Activated CD4-positive, CD25-positive, alpha-beta regulatory T cell (primary cell): ENCODE measurements at places on chromosomes 5 and 9.

DNA sequence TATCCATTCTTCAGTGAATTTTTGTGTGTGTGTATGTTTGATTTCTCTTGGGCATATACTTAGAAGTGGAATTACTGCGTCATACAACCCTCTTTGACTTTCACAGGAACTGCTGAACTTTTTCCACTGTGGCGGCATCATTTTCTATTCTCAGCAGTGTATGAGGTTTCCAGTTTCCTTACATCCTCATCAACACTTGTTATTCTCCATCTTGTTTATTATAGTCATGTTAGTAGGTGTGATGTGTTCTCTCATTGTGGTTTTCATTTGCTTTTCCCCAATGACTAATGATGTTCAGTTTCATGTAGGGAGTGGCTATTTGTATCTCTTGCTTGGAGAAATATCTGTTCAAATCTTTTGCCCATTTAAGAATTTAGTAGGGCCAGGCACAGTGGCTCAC is 2.6 kb downstream of the ZNF79 start:
- DNase-seq: no peak

DNA sequence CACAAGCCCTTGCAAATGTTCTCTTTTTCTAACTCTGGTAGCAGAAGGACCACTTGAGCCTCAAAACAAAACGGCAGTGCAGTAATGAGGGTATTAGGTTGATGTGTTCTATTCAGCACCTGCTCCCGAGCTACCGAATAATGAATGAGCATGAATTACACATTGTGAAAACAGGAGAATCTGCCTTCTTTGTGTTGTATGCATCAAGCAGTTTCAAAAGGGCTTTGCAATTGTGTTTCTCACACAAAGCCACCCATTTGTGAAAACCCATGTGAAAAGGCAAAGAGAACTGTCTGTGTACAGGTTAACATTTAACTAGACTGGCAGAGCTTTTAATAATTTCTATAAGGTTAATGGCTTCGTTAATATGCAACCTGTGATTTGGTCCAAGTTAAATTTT is 97.8 kb downstream of the STK32A start:
- no peak for DNase-seq

DNA sequence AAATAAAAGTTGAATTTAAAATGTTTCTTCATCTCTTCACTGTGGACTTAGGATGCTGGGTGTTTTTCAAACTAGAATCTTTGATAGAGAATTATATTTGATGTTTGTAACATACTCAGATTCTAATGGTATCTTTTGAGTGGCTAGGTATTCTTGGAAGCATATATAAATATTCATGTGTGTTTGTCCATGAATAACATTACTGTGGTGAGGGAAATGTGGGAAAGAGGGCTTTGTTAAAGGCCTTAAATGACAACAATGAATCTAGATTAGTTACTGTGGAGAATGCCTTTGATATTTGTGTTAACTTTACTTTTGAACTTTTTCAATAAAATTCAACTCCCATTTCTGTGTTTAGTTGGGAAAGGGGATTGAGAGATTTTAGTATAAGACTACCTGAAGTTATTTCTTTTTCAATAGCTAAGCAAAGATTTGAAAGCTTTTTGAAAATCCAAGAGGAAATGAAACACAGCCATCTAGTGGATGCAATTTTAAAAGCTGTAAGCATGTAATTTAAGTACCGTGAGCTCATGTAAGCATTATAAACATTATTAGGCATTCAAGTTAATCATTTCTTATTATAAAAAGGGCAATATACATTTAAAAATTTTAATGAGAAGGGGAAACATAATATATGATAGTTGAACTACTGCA is 69.6 kb downstream of the CCDC171 start:
- DNase-seq: no peak

DNA sequence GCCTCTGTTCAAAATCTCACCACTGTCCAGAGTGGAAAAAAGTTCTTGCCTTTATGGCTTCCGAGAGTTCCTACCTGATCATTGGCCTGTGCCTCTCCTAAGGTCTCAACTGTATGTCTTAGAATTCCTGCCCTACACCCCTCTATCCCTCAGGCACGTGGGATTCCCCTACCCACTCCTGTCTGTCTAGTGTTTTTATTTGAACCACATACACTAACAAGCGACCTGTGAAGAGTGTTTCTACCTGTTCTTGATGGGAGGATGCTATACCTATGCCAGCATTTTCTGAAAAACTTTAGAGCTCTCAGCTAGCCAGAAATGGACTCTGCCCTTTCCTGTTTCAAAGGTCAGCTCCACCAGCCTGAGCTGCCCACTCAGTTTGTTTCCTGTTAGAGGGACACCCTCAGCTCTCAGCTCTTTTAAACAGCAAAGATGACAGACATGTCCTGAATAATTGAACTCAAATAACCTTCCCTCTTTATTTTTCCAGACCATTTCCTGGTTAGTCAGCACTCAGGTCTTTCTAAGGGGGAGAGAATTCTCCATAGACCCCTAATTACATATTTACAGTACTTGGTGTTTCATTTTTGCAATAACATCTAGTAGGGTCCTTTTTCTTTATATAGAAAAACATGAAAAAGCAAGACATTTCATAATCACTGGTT is 214.8 kb downstream of the AOPEP start:
- no peak for DNase-seq

- DNase-seq: no peak
Measured at GRCh38 chr9:107547772-107548297, 58.3 kb upstream of the KLF4 start.

GRCh38 chr5:59424515-59424914 is 469.0 kb downstream of the PDE4D start:
- no peak for DNase-seq

DNA sequence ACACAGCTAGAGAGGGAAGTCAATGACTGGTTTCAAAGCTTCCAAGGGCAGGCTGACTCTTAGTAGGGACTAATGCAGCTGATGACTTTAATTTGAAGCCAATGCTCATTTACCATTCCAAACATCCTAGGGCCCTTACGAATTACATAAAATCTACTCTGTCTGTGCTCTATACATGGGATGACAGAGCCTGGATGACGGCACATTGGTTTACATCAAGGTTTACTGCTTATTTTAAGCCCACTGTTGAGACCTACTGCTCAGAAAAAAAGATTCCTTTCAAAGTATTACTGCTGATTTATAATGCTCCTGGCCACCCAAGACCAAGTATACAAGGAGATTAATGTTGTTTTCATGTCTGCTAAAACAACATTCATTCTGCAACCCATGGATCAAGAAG is 74.1 kb downstream of the DAP start:
- no peak for DNase-seq

- no peak for DNase-seq
Measured at GRCh38 chr5:120345947-120346346, 118.2 kb upstream of the PRR16 start.

- DNase-seq: no peak
Measured at GRCh38 chr9:3473405-3473804, 52.4 kb downstream of the RFX3 start.

GRCh38 chr5:90902651-90903386 is 344.2 kb downstream of the ADGRV1 start:
- DNase-seq: no peak

DNA sequence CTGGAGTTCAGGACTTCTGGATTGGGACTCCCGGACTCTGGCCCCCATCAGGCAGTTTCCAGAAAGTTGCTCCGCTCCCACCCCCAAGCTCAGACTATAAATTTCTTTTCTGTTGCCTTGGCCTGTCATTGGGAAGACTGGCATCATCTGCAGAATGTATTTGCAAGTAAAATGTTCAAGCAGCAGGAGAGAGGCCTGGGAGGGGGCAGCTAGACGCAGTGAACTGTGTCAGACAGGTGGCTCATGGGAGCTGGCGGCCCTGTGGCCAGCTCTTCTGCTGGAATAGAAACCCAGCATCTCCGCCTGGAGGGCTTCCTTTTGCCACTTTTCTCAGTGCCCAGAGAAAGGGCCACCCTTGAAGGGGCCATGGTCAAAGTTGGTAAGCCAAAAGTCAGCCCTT is 16.0 kb downstream of the INSYN2B start:
- DNase-seq: no peak

- DNase-seq: no peak
Measured at GRCh38 chr9:91207397-91207728, 154.4 kb downstream of the AUH start.

- no peak for DNase-seq
Measured at GRCh38 chr9:133948561-133949485, 43.3 kb downstream of the VAV2 start.

DNA sequence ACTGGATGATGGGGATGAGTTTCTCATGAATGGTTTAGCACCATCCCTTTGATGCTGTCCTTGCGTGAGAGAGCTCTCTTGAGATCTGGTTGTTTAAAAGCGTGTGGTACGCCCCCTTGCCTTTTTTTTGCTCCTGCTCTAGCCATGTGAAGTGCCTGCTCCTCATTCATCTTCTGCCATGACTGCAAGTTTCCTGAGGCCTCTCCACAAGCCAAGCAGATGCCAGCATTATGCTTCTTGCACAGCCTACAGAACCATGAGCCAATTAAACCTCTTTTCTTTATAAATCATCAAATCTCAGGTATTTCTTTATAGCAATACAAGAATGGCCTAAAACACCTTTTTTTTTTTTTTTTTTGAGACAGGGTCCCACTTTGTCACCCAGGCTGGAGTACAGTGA is 32.8 kb downstream of the FNIP1 start:
- DNase-seq: no peak

DNA sequence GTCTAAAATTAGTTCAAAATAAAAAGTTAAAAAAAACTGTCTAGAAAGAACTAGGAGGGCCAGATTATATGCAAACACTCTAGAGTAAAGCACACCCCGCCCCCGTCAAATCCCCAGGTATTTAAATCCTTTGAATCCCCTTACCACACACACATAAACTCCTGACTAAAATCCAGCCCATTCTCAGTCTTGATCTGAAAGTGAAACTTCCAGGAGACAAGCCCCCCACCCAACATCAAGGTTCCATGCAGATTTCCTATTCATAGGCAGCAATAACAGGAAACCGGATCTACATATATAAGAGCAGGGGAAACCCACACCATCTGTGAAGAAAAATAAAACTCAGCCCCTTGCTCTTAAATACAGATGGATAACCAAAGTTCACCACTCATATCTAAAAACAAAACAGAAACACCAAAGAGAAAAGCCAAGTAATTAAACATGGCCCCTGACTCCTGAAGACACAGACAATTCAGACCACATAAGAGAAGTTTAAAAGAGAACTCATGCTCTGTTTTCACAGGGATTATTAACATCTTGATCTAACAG is 42.3 kb downstream of the MARCHF3 start:
- DNase-seq: no peak

GRCh38 chr9:110153431-110153830 is 54.5 kb downstream of the C9orf152 start:
- DNase-seq: no peak

GRCh38 chr5:72328172-72328571 is 8.0 kb downstream of the PTCD2 start:
- DNase-seq: no peak

DNA sequence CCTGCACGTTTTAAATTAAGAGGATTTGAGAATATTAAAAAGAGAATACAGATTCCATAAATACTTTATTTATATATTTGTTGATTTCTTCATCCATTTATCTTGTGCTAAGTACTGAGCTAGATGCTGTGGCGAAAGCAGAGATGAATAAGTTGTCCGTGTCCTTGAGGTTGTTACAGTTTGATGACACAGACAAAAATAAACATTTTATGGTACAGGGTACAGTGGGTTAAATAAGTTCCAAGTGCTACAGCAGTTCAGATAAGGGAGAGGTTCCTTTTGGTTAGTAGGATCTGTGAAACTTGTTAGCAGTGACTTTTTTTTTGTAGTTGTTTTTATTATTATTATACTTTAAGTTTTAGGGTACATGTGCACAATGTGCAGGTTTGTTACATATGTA is 50.2 kb downstream of the MACIR start:
- no peak for DNase-seq

DNA sequence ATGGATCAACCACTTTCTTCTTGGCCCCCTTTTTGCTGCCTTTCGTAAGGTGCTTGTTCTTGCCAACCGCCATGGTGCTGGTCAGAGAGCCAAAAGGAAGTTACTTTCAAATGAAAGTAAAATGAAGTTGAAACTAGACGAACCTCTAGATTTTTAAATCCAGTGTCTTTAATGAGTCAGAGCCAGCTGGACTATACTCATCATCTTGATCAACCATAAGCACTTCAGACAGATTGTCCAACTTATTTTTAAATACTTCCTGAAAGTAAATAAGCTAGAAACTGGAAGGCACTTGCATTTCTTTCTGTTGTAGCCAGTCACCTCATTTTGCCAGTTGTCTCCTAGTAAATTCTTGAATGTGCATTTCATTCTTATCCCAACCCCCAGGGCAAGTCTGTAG is 48.9 kb downstream of the JMY start:
- no peak for DNase-seq

DNA sequence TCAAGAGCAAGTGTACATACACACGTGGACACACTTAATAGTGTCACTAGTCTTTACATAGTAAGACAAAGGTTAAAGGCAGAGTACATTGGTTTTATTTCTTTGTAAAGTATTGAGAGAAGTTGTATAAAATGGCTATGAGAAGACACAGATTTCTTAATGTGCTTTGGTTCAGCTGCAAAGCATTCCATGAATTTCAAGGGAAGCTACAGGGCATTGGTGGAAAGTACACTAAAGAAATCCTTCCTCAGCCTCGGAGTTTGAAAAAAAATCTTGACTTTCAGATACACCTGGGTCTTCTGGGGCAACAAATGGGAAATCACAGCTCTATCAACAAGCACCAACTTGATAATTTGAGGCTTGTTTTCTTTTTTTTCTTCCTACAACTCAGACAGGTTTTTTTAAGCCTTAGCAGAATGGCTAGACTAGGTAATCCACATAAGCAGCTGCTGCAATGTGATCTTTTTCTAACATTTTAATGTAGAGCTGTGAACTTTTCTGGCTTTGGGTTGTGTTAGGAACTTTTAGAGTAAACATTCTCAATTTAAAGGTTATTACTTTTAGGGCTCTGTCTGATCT is 140.4 kb upstream of the FST start:
- DNase-seq: no peak

DNA sequence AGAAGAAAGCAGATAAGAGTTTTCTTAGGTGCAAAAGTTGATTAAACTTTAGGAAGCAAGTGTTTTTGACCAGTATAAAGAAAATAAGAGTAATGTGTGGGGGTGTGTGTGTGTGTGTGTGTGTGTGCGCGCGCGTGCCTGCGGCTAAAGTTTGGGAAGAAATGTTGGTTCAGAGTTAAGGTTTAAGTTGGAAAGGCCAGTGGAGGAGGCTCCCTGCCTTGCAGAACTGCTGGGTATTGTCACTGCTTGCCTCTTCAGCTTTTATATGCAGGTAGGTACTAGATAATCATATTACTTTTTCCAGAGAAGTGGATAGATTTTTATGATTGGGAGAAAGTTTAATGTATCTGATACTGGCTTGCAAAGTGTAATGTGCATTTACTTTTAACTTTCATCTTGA is 2.0 kb downstream of the PIK3R1 start:
- DNase-seq: no peak

DNA sequence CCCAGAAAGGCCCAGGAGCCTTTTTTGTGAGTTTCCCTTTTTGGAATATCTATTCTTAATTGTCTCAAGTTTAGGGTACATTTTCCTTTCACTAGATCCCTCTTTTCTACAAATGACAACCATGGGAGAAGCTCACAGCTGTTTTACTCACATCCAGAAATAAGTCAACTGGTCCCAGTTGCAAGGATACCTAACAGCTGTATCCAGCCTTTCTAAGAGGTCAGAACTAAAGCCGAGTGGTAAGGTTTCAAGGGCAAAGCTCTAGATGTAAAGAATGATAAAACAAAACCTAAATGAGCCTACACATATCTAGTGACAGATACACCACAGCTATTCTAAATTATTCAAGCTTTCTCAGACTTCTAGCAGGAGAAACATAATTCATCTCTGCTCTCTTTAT is 4.4 kb downstream of the FGF10 start:
- no peak for DNase-seq
